NCI-H187 treated with DMSO at 0.1 percent for 48 hours (cell line): ENCODE measurements at places on chromosomes 11 and 22.

DNA sequence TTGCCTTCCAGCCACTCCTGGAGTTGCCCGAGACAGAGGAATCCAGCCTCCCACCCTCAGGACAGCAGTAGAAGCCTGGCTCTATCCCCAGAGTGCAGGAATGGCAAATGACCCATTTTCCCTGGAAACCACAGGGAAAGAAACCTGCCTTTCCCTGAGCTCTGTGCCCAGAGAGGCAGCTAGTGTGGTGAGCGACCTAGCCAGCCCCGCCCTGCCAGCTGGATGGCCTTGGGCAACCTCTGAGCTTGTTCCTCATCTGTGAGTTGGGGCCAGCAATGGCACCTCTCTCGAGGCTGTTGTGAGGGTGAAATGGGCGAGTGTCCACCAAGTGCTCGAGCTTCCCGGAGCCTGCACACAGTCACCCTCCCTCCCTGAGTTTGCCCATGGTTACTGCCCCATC lies 3.7 kb downstream of the OMP start:
- no peak for DNase-seq

- no peak for DNase-seq
Measured at GRCh38 chr11:16832193-16832539, 93.7 kb downstream of the C11orf58 start.

DNA sequence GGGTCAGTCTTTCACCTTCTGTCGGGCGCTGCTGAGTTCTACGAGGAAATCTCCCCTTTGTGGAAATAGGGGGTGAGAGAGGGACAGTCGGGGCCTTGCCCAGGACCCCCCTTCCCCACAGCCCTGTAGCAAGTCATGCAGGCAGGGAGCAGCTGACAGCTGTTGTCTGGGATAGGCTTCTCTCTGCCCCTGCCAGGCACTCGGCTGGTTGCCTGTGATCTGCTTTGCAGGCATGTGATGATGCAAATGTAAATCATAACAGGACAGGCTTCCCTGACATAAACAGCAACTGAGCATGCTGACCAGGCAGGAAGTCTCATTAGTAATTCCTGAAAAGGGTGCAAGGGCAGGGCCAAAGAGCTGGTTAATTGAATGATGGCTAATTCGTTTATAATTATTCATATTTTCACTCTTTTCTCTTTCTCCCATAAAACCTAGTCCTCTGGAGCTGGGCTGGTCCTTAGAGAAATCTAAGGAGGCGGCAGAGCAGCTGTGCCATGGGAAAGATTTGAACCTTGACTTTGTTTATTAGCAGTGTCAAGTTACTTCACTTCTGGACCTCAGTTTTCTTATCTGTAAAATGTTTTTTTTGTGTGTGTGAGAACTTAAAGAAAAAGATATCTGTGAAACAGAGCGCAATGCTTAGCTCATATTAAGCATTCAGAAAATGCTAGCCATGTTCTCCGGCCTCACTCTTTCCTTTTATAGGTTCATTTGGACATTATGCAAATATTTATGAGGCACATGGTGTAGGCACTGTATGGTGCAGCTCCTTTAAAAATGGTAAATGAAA lies 129.7 kb downstream of the LDLRAD3 start:
- DNase-seq, result no peak

GRCh38 chr11:14264966-14265365 lies 94.0 kb downstream of the RRAS2 start:
- DNase-seq, result no peak

- DNase-seq, result no peak
Measured at GRCh38 chr11:46050662-46051061, 70.6 kb downstream of the PHF21A start.

DNA sequence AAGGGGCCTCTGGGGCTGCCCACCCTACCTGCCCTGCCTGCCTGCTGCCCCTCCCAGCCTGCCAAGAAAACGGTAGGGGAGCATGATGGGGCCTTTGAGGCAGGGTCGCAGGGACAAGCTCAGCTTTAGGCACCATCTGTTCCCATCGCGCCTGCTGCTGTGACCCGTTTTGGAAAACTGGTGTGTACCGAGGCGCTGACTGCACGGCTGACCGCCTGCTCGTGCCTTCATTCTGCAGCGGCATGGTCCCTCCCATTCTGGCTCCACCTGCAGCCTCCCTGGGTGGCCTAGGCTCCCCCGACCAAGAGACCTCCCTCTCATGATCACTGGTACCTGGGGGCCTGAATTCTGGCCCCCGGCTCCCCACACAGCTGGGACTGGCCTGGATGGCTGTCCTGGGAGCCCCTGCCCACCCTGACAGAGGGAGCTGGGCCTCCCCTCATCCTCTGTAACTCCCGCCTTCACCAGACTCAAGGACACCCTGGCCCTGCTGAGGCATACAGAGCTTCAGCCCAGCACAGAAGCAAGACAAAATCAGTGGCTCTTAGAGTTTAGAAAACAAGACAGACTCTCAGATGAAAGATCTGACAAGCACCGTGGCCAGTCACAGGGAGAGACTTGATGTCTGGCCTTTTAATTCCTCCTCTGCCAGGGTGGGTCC lies 6.5 kb upstream of the MYRF start:
- no peak for DNase-seq

GRCh38 chr11:17413414-17414316 lies 25.2 kb upstream of the KCNJ11 start:
- no peak for DNase-seq

DNA sequence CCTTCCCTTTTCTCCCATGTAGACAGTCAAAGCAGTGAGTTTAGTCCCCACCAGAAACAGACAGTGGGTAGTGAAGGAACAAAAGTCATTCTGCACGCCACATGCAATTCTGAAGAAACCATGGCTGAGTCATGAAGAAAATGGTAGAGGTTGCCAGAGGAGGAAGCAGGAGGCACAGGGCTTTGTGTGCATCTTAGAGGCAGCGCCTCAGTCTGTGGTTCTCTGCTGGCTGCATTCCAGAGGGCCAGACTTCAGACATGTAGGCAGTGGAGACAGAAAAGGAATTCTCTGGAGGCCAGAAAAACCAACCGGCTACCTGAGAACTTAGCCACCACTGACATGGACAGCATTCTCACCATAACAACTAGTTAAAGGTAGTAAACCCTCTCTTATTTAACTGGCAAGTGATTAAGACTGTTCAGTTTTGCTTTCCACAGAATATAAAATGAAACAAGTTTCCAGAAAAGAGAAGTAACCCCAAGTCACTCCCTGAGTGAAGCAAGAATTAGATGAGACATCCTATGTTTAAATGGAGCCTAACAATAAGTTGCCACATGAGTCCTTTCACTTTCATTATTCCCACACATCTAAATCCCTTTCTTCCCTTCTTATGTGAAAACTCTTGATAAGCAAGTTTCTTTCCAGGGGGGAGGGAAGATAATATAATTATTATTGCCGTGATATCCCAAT lies 556.1 kb downstream of the SOX6 start:
- no peak for DNase-seq

GRCh38 chr11:11814614-11815452 lies 26.9 kb upstream of the USP47 start:
- no peak for DNase-seq

- no peak for DNase-seq
Measured at GRCh38 chr22:40302149-40302548, 44.2 kb upstream of the ADSL start.

DNA sequence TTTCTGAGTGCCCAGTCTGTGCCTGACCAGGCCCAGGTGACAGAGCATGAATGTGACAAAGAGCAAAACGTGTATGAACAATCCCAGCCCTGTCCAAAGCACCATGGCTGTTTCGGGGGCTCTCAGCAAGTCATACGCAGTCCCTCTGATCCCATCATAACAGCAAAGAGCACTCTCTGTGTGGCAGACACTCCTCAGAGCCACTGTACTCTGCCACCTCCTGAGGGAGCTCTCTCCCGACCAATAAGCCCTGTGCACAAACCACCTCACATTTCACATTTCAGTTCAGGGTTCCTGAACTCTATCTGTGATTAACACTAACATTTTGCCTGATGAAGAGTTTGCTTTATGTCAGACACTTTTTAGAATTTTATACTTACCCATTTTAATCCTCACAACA lies 6.6 kb downstream of the DGCR2 start:
- DNase-seq, result no peak

DNA sequence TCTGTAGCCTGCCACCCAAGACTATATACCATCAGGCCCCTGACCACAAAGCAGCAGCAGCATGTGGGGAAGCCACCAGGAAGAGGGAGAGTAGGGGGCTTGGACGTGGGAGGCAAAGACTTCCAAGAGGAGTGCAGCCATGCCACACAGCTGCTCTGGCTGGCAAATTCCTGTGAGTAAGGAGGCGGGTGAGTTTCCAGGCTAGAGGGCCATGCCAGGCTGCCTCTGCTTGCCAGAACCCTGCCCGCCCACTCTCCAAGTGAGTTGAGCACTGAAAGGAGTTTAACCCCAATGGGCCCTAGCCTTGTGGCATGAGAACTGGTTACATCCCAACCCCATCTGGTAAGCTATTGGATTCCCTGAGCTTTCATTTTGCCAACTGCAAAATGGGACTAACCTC lies 4.7 kb upstream of the DGAT2 start:
- no peak for DNase-seq

DNA sequence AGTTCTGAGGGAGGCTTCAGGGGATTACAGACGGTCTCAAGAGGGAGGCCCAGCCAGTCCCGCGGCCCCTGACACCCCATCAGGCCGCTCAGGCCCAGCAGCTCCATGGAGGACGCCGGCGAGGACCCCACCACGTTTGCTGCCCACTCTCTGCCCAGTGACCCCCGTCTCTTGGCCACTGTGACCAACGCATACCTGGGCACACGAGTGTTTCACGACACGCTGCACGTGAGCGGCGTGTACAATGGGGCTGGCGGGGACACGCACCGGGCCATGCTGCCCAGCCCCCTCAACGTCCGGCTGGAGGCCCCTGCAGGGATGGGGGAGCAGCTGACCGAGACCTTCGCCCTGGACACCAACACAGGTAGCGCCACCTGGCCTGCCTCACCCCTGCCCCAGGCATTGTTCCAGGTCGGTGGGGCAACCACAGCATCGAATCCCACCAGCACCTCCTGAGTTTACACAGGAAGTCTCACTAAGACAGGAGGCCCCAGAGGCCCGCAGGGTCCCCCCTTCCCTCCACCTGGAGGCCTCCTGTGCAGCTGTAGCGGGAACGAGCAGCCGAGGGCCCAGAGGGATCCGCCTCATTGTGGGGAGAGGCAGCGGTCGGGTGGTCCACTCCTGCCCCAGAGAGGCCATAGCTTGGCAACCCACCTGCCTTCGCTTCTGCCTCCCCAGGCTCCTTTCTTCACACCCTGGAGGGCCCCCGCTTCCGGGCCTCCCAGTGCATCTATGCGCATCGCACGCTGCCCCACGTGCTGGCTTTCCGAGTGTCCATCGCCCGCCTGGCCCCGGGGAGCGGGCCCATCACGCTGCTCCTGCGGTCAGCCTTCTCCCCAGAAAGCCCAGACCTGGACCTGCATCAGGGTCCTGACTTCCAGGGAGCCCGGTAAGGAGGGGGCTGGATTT lies 1.0 kb downstream of the PGGHG start:
- no peak for DNase-seq

GRCh38 chr22:44394246-44395117 lies 81.7 kb upstream of the SHISAL1 start:
- DNase-seq, result no peak

DNA sequence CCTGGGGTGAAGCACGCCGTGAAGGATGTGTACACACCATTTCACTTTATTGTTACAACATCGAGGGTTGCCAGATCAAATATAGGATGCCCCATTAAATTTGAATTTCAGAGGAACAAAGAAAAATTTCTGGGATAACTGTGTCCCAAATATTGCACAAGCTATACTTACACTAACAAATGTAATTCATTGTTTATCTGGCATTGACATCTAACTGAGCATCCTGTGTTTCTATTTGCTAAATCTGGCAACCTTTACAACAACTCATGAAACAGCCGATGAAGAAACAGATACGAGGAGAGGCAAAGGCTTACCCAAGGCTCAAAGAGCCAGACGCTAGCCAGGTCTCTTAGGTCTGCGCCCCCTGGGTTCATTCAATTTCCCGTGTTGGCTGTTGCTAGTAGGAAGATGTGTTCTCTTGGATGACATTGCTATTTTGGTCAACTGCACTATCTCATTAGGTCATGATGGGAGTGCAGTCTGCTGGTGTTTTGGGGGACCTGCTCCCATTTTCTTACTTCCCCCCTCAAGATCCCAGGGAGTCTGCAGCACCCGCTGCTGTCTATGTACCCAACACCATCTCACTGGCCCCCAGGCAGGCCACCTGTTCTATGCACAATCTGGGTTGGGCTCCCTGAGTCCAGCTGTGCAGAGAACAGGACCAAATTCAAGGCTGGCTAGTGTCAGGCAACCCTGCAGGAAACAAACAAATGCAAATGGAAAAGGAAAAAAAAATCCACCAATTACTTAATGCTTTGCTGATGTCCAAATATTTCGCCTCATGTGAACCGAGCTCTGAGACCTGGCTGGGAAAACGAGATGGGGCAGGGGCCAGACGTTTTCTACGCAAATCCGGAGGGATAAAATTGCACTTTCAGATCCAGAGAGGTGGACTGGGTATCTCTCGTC lies 560.9 kb downstream of the MIAT start:
- no peak for DNase-seq

- no peak for DNase-seq
Measured at GRCh38 chr11:6248248-6248647, 9.4 kb downstream of the CNGA4 start.

GRCh38 chr22:26888887-26889286 lies 231.5 kb downstream of the MIAT start:
- DNase-seq, result no peak

DNA sequence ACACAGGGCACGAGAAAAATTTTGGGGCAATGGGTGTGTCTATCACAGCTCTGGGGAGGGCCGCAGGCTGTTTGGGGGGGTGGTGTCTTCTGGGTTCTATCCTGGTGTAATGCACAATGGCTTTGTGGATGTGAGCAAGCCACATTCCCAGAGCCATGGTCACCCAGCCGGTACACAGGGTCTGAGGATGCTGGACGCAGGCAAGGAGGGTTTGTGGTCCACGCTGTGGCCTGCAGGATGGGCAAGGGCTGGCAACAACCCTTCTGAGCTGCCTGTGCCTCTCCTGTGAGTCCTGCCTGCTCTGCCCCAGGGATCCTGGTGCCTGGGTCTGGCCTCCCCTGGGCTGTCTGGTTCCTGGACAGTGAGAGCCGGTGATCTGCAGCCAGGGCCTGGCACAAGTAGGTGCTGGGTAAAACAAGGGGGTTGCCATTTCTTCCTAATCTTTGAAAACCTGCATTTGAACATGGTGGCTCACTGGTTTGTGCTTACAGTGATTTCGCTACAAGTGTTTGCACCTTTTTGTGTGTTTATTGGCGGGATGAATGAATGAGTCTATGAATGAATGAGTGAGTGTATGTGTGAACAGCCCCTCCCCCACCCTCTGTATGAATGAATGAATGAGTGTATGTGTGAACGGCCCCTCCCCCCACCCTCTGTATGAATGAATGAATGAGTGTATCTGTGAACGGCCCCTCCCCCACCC lies 4.4 kb upstream of the MRPL23 start:
- no peak for DNase-seq
